ENCODE measurements at places on chromosomes 4 and X.

GRCh38 chr4:183182873-183183725 is 84.0 kb downstream of the WWC2 start:
- DNase-seq = no peak

DNA sequence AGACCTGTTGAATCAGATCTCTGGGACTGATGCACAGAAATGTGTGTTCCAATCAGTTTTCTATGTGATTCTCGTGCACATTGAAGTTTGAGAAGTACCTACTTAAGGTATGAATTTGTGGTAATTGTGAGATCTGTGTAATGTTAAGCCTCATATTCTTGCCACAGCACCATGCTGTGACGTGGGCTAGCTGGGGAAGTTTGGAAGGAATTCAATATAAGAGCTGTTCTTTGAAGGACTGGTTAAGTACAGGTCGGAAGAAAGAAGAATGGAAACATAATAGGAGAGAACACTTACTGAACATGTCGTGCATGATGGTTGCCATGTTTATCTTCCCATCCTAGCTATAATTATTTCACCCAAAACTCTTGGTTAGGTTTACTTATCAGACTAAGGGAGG is 79.7 kb upstream of the CXXC4 start:
- DNase-seq = no peak

- DNase-seq = no peak
Observed at GRCh38 chr4:176359590-176359989, 39.8 kb downstream of the SPCS3 start.

GRCh38 chr4:141705747-141706377 is 69.5 kb downstream of the IL15 start:
- no peak for DNase-seq

- DNase-seq = no peak
Observed at GRCh38 chr4:182748283-182748682, 168.9 kb downstream of the DCTD start.

DNA sequence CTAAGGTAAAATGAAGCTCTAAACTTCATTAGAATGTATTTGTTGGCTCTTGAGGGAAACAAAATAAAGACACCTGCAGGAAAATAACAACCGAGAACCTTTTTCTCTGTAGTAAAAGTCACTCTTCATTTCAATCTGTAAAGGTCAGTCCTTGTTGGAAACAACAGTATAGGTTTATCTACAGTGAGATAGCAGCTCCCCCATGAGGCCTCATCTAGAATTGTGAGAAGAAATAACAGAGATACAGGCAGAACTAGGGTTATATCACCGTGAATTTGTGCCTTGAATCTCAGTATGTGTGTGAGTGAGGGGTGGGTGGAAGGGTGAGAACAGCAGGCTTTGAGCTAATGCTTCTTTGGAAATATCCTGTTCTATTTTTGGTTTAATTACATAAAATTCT is 107.8 kb upstream of the FMR1 start:
- peak; percentile 18 for DNase-seq

GRCh38 chr4:170773709-170774273 is 684.0 kb upstream of the AADAT start:
- no peak for DNase-seq

DNA sequence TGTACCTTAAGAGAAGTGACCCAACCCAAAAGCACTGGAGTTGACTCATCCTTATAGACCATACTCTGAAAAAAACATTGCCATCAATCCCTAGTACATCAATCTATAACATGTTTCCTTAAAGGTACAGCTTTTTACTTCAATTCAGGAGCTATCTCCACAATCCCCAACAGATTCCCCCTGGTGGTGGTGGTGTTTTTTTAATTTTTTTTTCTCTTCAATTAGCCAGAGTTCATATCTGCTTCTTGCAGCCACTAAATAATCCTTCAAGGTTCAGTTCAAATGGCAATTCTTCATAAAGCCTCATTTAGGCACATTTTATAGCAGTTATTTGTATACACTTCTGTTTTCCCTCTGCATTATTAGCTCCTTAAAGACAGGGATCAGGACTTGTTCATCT is 60.7 kb upstream of the KDR start:
- DNase-seq = no peak

DNA sequence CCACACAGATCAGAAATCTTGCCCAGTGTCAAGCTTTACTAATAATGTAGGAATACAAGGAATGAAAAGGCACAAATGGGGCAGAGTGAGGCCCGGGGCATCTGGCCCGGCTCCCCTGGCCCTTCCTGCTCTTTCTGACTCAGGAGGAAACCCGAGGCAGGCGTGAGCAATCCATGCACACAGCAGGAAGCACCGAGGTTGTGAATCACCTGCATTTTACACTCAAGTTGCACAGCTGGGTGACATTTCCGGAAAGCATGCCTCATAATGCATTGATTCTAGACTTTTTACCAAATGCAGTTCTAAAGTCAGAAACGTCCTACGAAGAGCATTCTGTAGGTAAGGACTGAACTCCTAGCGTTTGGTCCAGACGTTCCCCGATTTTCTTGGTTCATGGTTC is 38.9 kb downstream of the PRIMPOL start:
- no peak for DNase-seq

GRCh38 chrX:82412858-82413257 is 1095.2 kb upstream of the POU3F4 start:
- DNase-seq = no peak

GRCh38 chr4:181966104-181966551 is 277.1 kb upstream of the TENM3 start:
- DNase-seq = no peak

DNA sequence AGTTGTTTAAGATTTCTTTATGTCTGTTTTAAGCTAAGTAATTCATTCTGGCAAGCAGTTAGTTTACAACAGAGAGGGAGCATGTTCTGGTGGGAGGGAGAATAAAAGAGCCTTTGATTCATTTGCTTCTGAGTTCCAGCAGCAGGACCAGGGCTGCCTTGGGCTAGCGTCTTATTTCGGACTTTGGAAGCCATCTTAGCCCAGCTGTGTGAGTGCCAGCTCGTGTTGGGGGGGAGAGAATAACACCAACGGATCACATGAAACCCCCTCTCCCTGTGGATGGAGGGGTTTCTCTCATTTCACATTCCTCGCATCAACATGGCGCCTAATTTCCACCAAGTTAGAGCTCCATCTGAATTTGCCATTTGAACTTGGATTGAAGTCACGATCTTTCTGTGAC is 7.4 kb downstream of the GAB1 start:
- DNase-seq = no peak

- DNase-seq = peak; percentile 47
Observed at GRCh38 chr4:152936446-152937335, 568 bp downstream of the FHDC1 start.

DNA sequence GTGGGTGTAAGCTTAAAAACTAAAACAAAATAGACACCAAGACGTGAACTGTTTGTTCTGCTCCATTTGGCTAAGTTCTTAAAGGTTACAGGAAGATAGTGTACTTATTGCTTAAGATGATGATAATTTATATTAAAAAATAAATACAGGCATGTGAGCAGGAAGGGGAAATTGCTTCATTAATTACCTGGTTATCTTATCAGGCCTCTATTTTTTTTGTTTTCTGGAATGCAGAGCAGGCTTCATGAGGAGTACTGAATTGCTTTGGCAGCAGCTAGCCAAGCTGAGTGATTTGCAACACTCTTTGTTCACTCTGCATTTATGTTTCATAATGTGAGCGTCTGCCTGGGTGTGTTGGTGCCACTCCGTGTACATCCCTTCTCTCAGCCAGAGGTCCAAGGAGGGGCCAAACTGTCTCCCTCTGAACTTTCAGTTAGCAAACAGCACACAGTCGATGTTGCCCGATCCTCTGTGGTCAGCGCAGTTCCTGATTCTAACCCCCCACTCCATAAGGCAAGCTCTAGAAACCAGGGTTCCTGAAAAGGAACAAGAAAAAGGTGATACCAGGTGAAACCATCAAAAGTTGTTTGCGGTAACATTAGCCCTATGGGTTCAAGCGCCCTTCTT is 348.2 kb downstream of the SPRY1 start:
- DNase-seq = peak; percentile 20

DNA sequence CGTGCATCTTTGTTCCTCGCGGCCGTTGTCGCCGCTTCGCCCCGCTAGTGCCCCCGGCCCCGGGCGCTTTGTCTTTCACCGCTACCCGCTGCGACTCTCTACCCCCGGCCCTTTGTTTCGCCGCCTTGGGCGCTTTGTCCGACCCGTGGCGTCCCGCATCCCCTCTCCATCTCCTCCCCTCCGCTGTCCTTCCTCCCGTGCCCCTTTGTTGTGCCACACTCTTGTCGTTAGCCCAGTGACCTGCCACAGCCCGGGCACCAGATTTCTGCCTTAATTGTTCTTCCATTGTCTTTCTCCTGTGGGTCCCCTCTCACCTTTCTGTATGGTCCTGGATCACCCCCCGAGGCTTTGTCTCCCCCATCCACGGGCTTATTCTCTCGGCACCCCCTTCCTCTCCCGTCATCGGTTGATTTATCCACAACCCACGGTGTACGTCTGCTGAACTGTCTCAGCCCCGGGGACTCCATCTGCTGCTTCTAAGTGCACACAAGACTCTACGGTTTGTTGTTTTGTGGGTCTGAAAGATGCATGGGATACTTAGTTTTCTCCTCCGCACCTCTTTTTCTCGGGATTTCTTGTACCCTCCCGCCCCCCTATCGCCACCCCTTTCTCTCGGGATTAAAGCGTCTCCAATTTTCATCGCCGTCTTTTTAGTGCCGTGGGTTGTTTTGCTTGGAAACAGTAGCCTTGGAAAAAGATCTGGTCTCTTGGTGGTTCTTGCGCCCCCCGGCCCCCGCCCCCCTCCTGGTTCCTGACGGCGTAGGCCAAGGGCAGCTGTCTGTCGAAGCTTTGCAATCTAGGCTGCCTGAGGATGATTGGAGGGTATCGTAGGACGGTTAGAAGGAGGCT is 783 bp downstream of the RBPJ start:
- DNase-seq = peak; percentile 67

DNA sequence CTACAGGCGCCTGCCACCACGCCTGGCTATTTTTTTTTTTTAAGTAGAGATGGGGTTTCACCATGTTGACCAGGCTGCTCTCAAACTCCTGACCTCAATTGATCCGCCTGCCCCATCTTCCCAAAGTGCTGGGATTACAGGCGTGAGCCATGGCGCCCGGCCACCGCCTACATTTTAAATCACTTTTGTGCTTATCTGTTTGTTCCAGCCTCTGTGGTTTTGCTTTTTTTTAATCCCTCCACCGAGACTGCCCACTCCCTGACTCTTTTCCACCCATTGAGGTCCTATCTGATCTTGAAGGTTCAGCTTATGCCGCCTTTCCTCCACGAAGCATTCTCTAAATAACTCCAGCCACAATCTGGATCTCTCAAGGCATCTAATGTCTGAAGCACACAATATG is 73.5 kb downstream of the CHRDL1 start:
- DNase-seq = no peak

GRCh38 chr4:26227601-26228229 is 93.1 kb upstream of the RBPJ start:
- DNase-seq = no peak

GRCh38 chr4:28226962-28227361 is 1366.3 kb downstream of the STIM2 start:
- no peak for DNase-seq

DNA sequence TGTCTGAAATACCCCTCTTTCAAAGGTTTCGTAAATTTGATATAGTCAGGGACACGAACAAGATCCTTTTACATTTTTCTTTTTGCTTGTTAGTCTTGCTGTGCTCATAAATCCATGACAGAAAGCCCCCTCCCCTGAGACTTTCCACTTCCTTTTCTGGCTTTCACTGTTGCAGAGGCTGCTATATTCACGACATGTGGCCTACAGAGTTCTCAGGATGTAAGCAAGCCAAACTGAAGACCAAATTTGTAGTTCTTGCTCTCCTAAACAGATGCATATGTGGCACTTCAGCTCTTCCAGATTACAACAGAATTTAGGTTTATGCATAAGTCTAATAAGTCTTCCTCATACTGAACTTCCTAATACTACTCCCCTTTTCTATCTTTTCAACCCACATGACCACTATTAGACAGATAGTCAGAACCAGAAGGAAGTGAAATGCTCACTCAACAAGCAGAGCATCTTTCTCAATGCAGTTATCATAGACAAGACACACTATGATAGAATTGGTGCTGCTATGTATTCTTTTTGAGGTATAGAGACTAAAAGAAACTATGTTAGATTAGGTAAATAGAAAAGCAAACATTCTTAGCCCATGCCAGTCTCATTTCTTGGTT is 15.0 kb downstream of the BTK start:
- DNase-seq = no peak

DNA sequence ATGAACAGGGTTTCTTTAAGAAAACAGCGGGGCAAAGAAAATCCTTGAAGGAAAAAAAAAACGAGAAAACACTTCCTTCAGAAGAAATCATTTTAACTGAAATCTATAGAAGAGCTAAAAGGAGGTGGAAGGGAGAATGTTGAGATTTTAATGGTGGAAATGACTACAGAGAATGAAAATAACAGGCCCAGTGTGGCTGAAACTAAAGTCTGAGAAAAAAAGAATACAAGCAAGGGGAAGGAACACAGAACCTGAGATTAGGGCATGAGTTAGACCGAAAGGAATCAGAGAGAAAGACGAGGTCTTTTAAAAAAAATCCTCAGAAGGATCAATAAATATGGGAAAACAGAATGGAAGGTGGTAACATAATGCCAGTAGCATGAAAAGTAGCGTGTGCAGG is 1230.0 kb upstream of the TENM3 start:
- no peak for DNase-seq

DNA sequence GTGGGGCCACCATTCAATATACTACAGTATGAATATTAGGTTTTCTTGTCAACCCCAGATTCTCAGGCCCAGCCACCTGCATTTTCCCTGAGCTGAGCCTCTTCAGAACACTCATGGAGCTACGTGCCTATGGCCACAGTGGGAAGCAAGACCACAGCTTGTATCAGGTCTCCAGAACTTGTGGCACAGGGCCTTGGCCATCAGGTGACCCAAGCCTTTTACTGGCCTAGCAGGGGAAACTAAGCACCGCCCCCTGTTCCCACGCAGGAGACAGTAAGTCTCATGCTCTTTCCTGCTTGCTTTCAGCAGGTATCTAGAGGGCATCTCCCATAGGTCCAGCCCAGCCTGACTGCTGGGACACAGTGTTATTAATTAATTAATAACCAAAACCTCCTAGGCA is 138.4 kb upstream of the MAMLD1 start:
- no peak for DNase-seq

DNA sequence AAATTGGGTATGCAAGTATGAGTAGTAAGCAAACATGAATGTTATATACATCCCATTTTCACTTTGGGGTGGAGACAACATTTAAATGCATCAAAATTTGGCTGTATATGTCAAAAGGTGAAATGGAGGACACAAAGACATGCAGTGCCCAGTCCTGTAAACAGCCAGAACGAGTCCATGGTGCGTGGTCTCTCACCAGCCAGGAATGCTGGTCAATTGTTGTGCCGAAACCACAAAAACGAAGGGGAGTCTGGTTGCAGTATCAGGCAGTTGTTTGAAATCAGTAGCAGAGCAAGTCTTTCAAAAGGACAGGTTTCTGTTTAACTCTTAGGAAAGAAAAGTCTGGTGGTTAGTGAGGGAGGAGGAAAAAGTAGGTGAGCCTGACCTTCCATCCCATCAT is 22.3 kb upstream of the RNF150 start:
- DNase-seq = no peak

DNA sequence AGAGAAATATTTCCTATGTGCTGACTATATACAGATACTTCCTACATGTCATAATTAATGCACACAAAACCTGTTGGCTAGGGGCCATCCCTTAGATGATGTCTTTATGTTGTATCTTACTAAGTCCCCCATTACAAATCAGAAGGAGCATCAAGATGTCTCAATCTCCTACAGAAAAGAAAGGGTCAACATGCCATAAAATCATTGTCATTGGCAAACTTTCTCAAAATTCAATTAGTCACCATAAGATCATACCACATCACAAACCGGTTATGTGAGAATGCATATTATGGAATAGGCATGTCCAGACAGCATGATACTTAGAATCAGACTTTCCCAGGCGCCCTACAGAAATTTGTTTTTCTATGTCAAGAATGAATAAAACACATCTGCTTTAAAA is 175.2 kb upstream of the TET2 start:
- DNase-seq = no peak
